ENCODE measurements at places on chromosomes 5 and 9.

GRCh38 chr9:97491216-97491999 is 10.1 kb upstream of the TMOD1 start:
- DNase-seq = no peak

DNA sequence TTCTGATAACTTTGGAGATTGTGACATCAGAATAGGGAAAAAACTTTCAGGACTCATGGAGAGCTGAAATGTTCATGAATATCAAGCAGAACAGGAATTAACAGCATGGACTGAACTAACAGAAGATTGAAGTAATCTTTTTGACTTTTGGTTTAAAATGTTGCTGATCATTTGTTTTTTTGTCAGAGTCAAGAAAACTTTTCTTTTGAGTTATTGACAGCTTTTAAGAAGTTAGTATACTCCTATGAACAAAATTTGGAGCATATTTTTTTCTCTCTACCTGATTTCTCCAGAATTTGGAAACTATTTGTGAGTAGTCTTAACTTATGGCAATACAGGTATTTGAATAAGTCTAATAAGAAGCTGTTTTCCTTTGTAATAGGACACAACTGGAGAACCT is 244.3 kb upstream of the KLF9 start:
- DNase-seq = no peak

- no peak for DNase-seq
Measured at GRCh38 chr5:132230871-132231270, 3.2 kb upstream of the P4HA2 start.

DNA sequence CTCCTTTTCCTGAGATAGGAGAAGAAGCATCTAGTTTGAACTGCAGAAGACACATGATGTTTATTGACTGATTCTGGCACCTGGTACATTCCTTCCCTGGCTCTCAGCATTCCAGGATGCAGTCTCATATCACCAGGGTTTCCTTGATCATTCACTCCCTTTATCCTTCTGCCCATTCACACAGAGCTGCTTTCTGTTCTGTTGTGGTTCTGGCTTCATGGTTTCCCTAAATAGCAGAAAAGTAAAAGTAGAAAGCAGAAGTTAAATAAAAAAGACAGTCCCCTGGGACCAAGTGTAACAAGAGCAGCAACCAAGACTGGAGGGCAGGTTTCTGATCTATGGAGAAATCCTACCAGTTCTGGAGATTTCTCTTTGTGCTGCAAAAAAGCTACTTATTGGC is 3.2 kb downstream of the IFNA8 start:
- no peak for DNase-seq

DNA sequence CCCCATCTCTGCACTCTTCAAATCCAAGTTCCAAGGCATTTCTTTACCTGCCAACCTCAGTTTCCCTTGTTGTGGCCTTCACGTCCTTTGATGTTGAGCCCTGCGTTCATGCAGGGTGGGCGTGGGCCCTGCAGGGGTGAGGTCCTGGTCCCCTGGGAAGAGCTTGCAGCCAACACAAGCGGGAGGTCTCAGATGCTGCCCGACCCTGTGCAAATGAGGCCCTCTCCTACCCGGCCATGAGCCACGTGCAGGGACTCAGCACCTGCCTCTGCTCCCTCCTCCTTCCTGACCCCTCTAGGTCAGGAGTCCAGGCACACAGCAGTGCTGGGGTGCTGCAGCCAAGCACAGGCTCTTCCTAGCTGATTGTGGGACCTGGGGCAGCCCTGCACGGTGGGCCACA is 124.5 kb downstream of the ADAMTS2 start:
- DNase-seq = no peak

- DNase-seq = no peak
Measured at GRCh38 chr9:95096381-95096780, 221.1 kb downstream of the FANCC start.

GRCh38 chr9:126956917-126957686 is 42.5 kb downstream of the RALGPS1 start:
- DNase-seq = no peak

GRCh38 chr9:88437210-88438146 is 49.2 kb downstream of the SPIN1 start:
- DNase-seq = no peak

- no peak for DNase-seq
Measured at GRCh38 chr5:2832394-2832793, 80.9 kb upstream of the IRX2 start.

DNA sequence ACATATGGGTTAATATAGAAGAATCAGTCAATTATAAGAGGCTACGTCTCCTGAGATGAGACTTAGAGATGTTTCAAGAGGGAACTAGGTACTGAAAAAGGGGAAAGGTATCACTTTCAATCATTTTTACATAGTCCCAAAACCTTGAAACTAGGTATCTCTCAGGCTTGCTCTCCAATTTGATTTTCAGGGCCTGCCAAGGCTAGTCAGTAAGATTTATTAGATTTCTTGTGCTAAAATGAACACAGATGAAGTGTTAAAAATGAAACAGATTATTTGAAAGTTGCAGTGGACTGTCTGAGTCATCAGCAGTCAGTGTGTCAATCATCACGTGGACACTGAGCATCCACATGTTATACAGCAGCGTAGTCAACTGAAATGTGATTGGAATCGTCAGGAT is 591.1 kb downstream of the DTWD2 start:
- no peak for DNase-seq

DNA sequence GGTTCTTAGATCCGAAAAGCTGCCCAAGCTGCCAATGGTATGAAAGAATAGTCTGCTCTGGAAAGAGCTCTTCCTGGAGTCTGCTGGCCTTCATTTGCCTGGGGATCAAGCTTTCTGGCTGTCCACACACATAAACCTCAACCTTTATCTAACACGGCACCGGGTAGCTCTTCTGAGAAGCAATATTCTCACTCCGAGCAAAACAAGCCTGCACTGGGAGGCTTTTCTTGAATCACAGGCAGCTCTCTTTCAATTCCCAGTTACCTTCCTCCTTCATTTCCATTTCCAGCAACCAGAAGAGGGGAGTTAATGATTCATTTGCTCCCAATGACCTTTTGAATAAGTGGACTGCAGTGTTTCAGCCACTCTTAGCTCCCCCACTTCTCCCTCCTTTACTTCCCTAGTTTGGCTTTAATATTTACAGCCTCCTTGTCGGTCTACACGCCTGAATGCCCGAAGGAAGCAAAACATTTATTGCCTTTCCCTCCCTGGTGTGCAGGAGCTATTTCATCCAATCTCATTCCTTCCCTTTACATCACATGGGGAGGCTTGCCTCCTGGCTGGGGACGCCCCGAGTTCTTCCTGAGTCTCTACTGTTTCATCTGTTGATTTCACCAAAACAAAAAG is 187.1 kb downstream of the ARHGEF28 start:
- no peak for DNase-seq

DNA sequence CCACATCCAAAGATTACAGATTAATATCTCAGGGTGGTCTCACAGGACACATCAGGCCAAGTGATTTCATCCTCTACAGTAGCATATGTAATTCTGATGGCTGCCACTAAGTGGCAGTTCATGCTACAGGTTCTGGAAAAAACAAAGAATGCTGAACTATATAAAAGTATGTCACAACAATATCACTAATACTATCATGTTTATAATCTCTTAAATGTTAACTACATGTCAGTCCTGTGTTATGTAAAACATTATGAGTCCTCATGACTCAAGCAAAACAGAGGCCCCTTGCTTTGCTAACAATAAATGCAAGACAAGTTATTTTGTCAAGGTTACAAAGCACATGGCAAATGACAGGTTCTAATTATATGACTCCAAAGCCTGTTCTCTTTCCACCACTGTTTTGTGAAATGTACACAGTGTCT is 233.2 kb downstream of the FBXL17 start:
- peak; percentile 30 for DNase-seq

GRCh38 chr9:121537283-121537682 is 37.6 kb upstream of the GGTA1 start:
- DNase-seq = no peak

DNA sequence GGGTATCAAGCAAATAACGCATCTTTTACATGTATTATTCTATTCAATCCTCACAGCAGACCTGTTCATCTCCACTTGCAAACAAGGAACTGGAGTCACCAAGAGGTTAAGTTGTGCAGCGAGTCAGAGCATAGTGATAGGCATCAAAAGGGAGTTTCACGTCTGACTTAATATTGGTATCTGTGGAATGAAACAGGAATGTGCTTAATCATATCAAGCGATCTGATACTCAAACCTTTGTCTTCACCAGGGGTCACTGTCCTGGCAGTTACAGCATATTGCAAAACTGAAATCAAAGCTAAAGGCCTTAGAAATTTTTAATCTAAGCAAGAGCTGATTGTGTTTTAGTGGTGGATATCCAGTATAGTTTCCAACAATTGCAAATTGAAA is 271.6 kb downstream of the PLK2 start:
- peak; percentile 83 for DNase-seq

GRCh38 chr5:136853971-136854370 is 488.6 kb upstream of the TRPC7 start:
- DNase-seq = no peak

DNA sequence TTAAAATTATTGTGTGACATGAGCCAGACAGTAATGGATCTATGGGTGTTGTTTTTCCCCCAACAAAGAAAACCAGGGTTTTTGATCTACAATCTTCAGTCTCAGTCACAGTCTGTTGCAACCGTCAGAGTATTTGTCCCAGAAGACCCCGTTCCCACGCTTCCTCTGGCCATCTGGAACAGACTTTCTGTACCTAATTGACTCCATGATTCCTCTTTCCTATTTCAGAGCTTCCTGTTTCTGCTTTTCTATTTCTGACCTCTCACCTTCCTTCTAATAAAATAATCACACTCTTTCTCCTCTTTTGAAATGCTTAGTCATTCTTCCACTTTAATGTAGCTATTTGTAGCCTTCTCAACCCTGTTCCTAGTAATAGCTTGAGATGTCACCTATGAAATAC is 1044.8 kb downstream of the DTWD2 start:
- DNase-seq = peak; percentile 4

GRCh38 chr9:137382444-137383080 is 40.4 kb downstream of the EXD3 start:
- no peak for DNase-seq

DNA sequence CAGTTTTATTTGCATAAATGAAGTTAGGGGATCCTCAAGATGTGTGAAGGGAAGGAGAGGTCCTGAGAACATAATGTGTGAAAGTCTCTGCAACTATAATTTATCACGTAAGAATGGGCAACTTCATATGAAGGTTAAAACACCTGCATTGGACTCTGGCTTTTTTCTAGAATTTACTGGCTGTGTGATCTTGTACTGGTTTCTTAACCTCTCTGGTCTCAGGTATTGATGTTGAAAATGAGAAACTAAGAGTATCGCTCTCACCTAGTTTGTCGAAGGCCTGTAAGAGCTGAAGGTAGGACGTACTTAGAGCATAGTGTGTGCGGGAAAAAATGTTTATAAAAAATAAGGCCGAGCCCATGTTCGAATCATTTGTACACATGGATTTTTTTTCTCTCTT is 280.5 kb downstream of the ICE1 start:
- no peak for DNase-seq

DNA sequence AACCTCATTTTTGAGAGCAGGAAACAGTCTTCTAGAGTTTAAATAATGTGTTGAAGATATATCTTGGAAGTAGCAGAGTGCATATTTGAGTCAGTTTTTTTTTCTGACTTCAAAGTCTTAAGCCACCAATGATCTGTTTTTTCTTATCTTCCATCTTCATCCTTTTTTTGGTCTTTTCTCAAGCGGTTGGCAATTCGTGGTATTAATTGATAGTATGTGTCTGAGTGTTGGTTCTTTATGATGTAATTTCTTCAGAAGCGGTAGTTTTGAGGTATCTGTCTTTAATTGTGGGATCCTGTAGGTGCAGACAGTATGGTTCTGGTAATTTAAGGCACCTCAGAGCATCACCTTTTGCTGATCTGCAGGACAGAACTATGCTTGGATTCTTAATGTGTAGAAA is 3.9 kb downstream of the CSNK1G3 start:
- DNase-seq = no peak

GRCh38 chr5:89203611-89204010 is 320.6 kb upstream of the MEF2C start:
- DNase-seq = no peak

GRCh38 chr9:109770101-109770500 is 9.9 kb upstream of the PALM2AKAP2 start:
- DNase-seq = no peak

DNA sequence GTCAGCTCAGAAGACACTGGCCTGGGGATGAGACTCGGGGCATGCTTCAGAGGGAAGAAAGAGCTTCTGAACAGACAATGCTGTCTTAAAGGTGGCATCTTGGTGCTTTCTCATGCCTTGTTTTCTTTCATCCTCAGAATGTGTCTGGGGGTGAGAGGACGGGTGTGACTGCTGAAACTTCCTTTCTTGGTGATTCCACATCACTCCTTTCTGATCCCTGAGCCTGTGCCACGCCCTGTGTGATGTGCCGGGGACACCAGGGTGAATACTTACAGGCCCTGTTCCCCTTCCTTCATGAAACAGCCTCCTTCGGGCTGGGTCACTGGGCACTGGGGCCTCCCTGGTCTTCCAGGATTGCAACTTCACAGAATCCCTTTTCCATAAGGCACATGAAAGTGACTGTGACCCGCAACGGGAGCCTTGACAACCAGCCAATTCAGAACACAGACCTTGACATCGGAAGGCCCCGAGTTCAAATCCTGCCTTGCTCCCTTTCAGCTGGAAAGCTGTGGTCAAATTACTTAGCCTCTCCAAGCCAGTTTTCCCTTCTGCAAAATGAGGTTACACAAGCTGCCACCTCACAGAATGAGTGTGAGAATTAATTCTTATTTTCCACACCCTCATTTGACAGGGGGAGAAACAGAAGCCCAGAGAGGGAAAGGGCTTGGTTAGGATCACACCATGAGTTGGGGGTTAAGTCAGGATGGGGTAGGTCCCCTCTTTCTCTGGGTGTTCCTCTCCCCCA is 44.1 kb upstream of the IL17B start:
- no peak for DNase-seq

DNA sequence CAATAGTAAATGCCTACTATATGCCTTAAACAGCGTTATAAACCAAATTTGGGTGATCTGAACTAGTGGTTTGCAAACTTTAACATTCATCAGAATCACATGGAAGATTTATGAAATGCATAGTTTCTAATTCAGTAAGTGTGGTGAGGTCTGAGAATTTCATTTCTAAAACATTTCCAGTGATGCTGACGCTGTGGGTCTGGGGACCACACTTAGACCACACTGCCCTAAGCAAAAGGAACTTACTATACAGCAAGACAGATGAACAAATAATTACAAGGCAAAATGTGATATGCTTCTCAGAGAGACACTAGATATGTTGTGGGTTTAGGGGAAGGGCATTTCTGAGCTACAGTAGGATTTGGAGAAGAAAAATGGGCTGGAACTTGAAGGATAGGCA is 72.6 kb downstream of the OXCT1 start:
- DNase-seq = no peak

DNA sequence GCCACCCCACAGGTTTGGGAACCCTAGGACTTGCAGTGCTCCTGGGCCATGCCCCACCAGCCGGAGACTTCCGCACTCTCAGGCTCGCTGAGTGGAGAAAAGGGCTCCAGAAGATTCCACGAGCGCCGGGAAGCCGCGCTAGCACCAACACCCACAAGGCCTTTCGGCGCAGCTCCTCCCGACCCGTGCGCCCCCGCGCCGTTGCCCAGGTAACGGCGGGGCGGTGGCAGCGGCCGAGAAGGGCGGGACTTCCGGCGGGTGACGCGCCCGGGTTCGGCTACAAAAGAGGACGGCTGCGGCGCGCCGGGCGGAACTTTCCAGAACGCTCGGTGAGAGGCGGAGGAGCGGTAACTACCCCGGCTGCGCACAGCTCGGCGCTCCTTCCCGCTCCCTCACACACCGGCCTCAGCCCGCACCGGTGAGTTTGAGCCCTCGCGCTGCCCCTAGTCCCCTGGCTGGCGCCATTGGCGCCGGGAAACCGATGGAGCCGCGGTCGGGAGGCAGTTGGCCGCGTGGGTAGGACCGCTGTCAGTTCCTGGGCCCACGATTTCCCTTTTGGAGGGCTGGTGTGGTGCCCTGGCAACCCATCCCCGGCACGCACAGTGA is at the start of gene DNAJA1:
DNAJA1 (plus strand) TSS at position 308 of the 606 bp plus-strand sequence. CDS start 1,212 bp downstream, outside the sequence.
- DNase-seq = peak; percentile 95
